ENCODE measurements at places on chromosomes 2 and 18. TPM values are rescaled to one million over a fixed set of nuclear protein-coding genes. Genes with fewer than 3 reads are reported as not detected.

DNA sequence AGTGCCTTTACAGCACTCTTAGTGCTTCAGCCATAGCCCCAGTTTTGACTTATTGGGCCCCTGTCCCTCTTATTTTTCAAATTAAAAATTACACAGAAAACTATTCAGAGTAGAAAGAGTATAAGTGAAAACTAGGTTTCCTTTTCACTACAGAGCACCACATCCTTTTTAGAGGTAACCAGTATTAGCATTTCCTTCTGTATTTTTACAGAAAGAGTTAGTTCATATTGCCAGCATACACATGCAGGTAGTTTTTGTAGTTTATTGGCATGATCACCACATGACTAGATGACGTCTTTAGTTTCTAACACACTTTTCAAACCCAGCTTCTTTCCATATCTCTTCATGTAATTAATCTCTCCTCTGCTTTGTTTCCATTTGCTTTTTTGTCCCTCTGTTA is 66.4 kb downstream of the UBE2E3 start:
- no peak for DNase-seq

- no peak for DNase-seq
These were observed 72.6 kb downstream of the SUCLG1 start for GRCh38 chr2:84386336-84387040.

GRCh38 chr2:241065355-241065803 is 36.7 kb downstream of the MTERF4 start:
- no peak for DNase-seq

GRCh38 chr2:150388289-150388625 is 99.2 kb downstream of the RND3 start:
- no peak for DNase-seq

GRCh38 chr2:128273469-128274081 is 45.1 kb downstream of the HS6ST1 start:
- no peak for DNase-seq

DNA sequence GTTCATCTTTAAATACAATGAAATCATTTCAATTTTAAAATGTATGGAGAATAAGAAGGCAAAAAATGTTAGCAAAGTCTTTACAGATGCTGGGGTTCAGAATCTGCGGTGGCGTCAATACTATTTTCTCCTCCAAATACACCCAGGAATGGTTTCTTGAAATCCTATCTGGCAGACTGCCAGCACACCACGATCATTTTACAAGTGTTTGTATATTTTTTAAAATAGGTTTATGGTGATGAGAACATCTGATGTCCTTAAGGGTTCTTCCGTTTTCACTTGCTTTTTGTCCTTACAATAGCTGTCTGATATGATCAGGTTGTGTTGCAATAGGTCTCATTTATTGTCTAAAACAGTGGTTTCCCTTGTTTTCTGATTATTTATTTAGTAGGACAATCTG is 89.6 kb downstream of the CMPK2 start:
- DNase-seq, result no peak

DNA sequence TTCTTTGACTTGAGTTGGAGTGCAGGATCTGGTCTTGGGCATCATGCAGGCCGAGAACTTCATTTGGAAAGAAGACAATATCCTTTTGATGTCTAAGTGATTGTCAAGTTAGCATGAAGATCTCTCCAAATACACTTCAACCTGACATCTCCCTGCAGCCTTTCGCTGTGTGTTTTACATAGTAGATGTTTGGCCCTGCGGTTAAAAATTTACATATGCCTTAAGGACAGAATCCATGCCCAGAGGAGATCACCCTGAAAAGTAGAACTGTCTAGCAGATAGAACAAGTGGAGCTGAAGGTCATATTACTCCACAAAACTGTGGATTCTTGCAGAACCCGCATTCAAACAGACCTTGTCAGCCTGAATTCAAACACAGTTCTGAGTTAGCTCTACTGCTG is 409.9 kb downstream of the LPIN1 start:
- no peak for DNase-seq

- no peak for DNase-seq
These were observed 162.1 kb downstream of the ZEB2 start for GRCh38 chr2:144357623-144358373.

- no peak for DNase-seq
These were observed 81.9 kb upstream of the TXNDC2 start for GRCh38 chr18:9803698-9804516.

Gene CDK5R2
- polyA plus RNA-seq, result 0.22 TPM

Gene FOXD4L1
- polyA plus RNA-seq, result not detected

Gene DOCK10
- polyA plus RNA-seq, result 43.8 TPM

Gene HRH4
- polyA plus RNA-seq, result not detected

Data from left lung (tissue), 14 donors.